CD4-positive, alpha-beta T cell (primary cell): ENCODE measurements at places on chromosomes 7 and 10.
A peak's percentile ranks its signal among the peaks of the same experiment; 100 is the strongest.

GRCh38 chr10:71638822-71639719 is 80.5 kb downstream of the C10orf105 start:
- H3K27ac ChIP-seq = no peak overlapping the region
- H3K27me3 ChIP-seq = no peaks in the 10 kb centered on the region
- H3K4me3 ChIP-seq = no peak overlapping the region
- no peaks in the 10 kb centered on the region for H3K36me3 ChIP-seq
- DNase-seq = no peak
- peaks cover 5% of the 10 kb centered on the region for H3K4me1 ChIP-seq

DNA sequence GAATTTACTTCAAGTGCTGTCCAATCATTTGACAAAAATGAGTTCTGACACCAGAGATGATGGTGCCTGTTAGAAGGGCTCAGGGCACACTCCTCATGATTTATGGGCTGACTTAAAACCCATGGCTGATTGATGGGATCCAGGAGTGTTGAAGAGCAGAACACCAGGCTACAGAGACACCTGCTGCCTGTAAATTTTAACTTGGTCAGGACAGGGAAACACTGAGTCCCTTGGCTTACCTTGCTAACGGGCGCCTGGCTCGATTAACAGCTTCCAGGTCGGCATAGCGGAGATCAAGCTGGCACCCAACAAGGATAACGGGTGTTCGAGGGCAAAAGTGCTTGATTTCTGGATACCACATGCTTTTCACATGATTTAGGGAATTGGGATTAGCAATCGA is 51.4 kb downstream of the RHOBTB1 start:
- H3K36me3 ChIP-seq = no peaks in the 10 kb centered on the region
- H3K27me3 ChIP-seq = no peaks in the 10 kb centered on the region
- DNase-seq = no peak
- no peak overlapping the region for H3K4me3 ChIP-seq

GRCh38 chr7:128385988-128386925 is 23.5 kb downstream of the IMPDH1 start:
- peaks cover 7% of the 10 kb centered on the region for H3K4me1 ChIP-seq
- DNase-seq = no peak
- peaks cover 5% of the 10 kb centered on the region for H3K27me3 ChIP-seq
- H3K4me3 ChIP-seq = no peak overlapping the region
- no peak overlapping the region for H3K27ac ChIP-seq

GRCh38 chr10:132170561-132171361 is 16.0 kb upstream of the DPYSL4 start:
- H3K4me1 ChIP-seq = peaks cover 3% of the 10 kb centered on the region
- H3K27ac ChIP-seq = no peak overlapping the region
- H3K36me3 ChIP-seq = no peaks in the 10 kb centered on the region

GRCh38 chr10:71218046-71218650 is 5.8 kb downstream of the UNC5B start:
- DNase-seq = no peak
- no peak overlapping the region for H3K4me3 ChIP-seq
- no peaks in the 10 kb centered on the region for H3K36me3 ChIP-seq
- H3K27ac ChIP-seq = no peak overlapping the region
- H3K27me3 ChIP-seq = peaks cover 49% of the 10 kb centered on the region

GRCh38 chr7:136891850-136892249 is 23.4 kb downstream of the CHRM2 start:
- no peaks in the 10 kb centered on the region for H3K36me3 ChIP-seq
- DNase-seq = no peak
- H3K27ac ChIP-seq = no peak overlapping the region

DNA sequence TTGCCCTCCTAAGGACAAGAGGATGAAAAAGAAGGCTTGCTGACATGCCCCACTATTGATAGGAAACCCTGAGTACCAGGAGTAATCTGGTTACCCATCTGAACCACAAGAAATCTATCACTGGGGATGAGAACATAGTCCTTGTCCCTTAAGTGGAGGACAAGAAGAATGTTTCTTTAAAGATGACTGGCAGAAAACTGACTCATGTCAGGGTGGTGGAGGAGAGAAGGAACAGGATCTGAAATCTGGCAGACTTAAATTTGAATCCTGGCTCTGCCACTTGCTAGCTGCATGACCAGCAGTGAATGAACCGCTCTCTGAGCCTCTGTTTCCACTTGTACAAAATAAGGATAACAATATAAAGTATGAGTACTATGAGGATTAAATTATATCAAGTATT is 38.9 kb upstream of the XPNPEP1 start:
- no peak for DNase-seq
- H3K4me1 ChIP-seq = no peaks in the 10 kb centered on the region
- H3K27ac ChIP-seq = no peak overlapping the region
- H3K36me3 ChIP-seq = no peaks in the 10 kb centered on the region
- no peaks in the 10 kb centered on the region for H3K27me3 ChIP-seq

GRCh38 chr7:106592282-106593027 is 68.5 kb downstream of the CCDC71L start:
- H3K27me3 ChIP-seq = no peaks in the 10 kb centered on the region
- H3K27ac ChIP-seq = no peak overlapping the region
- DNase-seq = no peak
- H3K4me1 ChIP-seq = no peaks in the 10 kb centered on the region
- no peaks in the 10 kb centered on the region for H3K36me3 ChIP-seq

DNA sequence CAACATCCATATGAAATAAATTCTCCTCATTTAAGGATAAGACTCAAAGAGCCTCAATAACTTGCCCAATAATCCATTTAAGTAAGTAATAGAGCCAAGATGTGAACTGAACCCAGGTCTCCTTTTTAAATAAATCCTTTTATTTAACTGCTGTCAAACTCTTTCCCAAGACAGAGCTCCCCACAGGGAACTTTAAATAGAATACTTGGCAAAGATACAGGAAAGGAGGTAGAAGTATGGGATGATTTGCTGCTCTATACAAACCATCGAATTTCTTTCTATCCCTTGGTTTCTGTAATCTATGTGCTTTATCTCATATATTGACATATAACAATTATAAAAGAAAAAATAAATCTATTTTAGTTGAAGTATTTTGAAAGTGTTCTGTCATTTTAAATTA is 295.9 kb downstream of the CSTF2T start:
- H3K27ac ChIP-seq = no peak overlapping the region
- no peak for DNase-seq
- no peaks in the 10 kb centered on the region for H3K36me3 ChIP-seq
- H3K4me3 ChIP-seq = no peak overlapping the region
- H3K27me3 ChIP-seq = no peaks in the 10 kb centered on the region

DNA sequence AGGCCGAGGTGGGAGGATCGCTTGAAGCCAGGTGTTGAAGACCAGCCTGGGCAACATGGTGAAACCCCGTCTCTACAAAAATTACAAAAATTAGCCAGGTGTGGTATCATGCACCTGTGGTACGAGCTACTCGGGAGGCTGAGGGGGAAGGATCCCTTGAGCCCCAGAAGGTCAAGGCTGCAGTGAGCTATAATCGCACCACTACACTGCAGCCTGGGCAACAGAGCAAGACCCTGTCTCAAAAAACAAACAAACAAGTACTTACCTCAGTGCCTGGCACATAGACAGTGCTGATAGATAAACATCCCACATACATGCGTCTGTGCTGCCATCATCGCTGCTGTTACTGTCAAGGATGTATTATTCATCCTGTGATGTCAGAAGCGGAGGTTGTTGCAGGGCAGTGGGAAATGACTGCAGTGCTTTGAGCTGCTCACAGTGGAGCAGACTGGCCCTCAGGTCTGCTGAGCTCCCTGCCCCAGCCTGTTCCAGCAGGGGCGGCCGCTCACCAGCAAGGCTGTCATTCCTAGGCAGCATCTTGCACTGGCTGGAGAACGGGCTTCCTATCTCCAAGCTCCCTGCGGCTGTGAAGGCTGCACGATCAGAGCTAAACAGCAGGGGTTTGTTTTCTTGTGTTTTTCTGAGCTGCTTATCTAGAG is 18.6 kb downstream of the FOXK1 start:
- peaks cover 4% of the 10 kb centered on the region for H3K36me3 ChIP-seq
- H3K4me1 ChIP-seq = peaks cover 27% of the 10 kb centered on the region
- no peaks in the 10 kb centered on the region for H3K27me3 ChIP-seq
- no peak overlapping the region for H3K27ac ChIP-seq
- no peak overlapping the region for H3K4me3 ChIP-seq

- H3K36me3 ChIP-seq = no peaks in the 10 kb centered on the region
- no peaks in the 10 kb centered on the region for H3K4me1 ChIP-seq
- no peak overlapping the region for H3K4me3 ChIP-seq
- H3K27me3 ChIP-seq = peaks cover 7% of the 10 kb centered on the region
These were observed 6.7 kb upstream of the INSYN2A start for GRCh38 chr10:127203067-127203466.

GRCh38 chr7:31106303-31107105 is 54.4 kb downstream of the ADCYAP1R1 start:
- no peak overlapping the region for H3K4me3 ChIP-seq
- no peak for DNase-seq
- H3K4me1 ChIP-seq = no peaks in the 10 kb centered on the region
- no peak overlapping the region for H3K27ac ChIP-seq
- no peaks in the 10 kb centered on the region for H3K27me3 ChIP-seq
- no peaks in the 10 kb centered on the region for H3K36me3 ChIP-seq

DNA sequence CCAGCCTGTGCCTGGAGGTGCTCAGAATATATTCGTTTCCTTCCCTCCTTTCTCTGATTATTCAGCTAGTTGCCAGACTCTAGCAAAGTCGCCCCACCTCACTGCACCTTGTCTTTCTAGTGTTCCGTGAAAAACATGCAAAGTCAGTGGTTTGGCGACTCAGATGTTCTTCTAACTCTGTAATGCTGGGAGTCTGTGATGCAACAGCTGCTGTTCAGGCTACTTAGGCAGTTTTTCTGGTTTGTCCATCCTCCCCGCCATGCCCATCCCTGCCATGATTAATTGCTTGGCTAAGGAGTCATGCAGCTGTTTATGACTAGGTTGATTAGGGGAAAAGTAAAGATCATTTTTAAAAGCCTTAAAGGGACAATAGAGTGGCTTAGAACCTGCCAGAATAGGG is 99.4 kb downstream of the MTPN start:
- no peaks in the 10 kb centered on the region for H3K4me1 ChIP-seq
- H3K27ac ChIP-seq = no peak overlapping the region
- no peaks in the 10 kb centered on the region for H3K27me3 ChIP-seq

GRCh38 chr7:141562036-141562435 is 10.8 kb downstream of the AGK start:
- DNase-seq = no peak
- H3K27ac ChIP-seq = no peak overlapping the region

DNA sequence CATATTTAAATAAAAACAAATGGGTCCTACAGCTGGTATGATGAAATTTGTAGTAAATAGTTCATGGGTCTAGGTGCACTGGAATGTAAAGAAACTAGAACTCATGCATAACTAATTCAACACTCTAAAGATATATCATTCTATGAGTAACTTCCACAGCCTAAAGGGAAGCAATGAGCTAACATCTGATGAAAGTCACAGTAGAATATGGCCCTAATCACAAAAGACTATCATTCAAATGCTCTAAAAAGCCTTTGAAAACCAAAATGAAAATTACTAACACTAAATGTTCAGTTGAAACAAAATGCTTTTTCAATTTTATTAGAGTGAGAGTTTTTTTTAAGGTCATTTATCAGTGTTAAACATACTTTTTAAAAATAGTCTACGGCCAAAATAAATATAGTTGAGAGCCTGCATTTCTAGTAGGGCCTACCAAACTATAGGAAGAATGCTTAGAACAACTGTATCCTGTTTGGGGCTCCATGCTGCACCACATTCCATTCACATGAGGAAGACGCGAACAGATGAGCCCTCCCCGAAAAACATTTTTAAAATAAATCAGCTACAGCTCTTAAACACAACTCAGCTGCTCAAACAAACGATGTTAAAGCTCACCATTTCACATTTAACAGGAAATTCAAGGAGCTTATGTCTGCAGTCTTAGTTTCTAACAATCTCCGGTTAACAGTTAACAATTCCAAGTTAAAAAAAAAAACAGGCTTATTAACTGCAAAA is 134.5 kb downstream of the NRBF2 start:
- H3K27ac ChIP-seq = peak overlapping the region; percentile 94
- H3K36me3 ChIP-seq = peaks cover 4% of the 10 kb centered on the region
- no peaks in the 10 kb centered on the region for H3K27me3 ChIP-seq
- peak overlapping the region; percentile 83 for H3K4me3 ChIP-seq

DNA sequence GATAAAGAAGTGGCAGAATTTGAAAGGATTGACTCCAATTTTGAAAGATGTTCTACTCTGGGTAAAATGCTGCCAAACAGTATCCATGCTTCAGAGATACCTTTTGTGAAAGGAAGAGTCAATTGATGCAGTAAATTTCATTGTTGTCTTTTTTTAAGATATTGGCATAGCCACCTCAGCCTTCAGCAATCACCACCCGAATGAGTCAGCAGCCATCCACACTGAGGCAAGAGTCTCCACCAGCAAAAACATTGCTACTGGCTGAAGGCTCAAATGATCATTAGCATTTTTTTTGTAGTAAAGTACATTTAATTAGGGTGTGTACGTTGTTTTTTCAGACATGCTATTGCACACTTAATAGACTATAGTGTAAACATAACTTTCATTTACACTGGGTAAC is 31.7 kb upstream of the CYP26C1 start:
- DNase-seq = no peak
- no peak overlapping the region for H3K27ac ChIP-seq
- H3K4me3 ChIP-seq = no peak overlapping the region
- H3K36me3 ChIP-seq = peaks cover 4% of the 10 kb centered on the region

DNA sequence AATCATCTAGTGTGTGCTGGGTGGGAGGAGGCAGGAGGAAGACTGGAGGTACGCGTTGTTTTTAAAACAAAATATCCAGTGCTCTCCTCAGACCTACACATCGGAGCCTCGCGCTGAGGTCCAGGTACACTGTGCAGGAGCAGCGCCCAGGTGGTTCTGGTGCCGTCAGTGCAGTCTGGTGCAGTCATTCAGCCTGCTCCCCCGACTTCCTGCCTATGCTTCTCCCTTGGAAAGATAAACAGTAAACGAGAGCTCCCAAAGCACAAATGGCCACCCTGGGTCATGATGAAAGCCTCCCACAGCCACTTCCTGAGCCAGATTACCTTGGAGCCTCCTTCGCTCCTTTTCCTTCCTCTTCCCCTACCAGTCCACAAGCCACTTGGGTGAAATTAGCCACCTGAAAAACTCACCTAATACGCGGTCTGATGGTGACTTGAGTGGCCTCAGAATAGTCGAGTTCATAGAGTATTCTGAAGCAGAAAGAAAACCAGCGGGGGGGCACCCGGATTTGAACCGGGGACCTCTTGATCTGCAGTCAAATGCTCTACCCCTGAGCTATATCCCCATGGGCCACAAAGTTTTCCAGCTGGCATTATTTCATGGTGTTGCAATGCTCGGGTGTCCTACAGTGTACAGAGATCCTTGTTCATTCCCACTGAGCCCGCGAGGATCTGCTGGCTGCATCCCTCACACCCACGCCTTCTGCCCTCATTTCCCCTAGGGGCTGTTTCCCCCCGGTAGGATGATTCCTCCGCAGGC is 82.5 kb downstream of the ZNF467 start:
- no peaks in the 10 kb centered on the region for H3K36me3 ChIP-seq
- no peak for DNase-seq
- H3K27ac ChIP-seq = no peak overlapping the region
- H3K27me3 ChIP-seq = peaks cover 41% of the 10 kb centered on the region

DNA sequence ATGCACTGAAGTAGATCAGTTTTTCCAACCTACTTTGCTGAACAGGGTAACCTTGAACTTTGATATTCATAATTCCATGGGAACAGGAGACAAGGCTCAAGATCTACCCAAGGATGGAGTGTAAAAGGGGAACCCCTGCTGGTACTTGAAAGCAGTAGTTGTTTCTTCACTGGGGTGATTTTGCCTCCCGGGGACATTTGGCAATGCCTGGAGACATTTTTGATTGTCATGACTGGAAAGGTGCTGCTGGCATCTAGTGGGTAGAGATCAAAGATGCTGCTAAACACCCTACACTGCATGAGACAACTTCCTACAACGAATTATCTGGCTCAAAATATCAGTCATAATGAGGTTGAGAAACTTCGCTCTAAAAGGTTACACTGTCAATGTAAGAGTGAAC is 214.8 kb upstream of the CTBP2 start:
- no peak overlapping the region for H3K4me3 ChIP-seq
- DNase-seq = no peak
- no peaks in the 10 kb centered on the region for H3K36me3 ChIP-seq
- no peak overlapping the region for H3K27ac ChIP-seq
- H3K27me3 ChIP-seq = no peaks in the 10 kb centered on the region
- H3K4me1 ChIP-seq = no peaks in the 10 kb centered on the region
